CD4-positive, alpha-beta T cell treated with Interleukin-4 for 1 hour (primary cell): ENCODE measurements at places on chromosomes 4 and X.

- DNase-seq, result no peak
Measured at GRCh38 chr4:82017680-82018079, 356.1 kb downstream of the HNRNPD start.

- no peak for DNase-seq
Measured at GRCh38 chr4:147899512-147899911, 167.6 kb downstream of the ARHGAP10 start.

GRCh38 chr4:125650557-125650956, 335.8 kb downstream of the FAT4 start:
- no peak for DNase-seq

GRCh38 chr4:46793036-46793435, 116.0 kb downstream of the COX7B2 start:
- no peak for DNase-seq

DNA sequence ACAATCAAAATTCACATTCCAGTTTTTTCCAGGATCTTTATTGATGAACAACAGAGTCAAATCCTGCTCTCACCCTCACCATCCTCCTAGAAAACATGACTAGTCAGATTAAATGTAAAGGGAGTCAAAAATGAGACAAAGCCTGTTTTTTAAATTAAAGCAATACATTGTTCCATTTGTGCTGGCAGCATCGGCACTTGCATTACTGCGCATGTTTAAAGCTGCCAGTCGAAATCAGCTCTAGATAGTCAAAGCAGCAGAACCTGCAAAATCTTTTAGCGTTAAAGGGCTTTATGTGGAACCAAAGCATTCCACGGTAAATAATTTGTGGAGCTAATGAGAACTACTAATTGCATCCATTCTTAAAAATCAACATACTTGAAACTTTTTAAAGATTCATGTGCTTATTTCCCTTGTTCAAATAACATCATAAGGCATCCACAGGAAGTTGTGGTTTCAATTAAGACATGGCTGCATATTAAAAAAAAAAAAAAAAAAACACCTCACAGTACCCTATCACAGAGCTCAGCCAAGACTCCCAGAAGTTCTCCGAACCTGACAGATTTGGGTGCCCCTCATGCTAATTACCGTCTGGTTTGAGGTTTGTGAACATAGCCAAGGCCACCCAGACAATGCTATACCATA, 82.2 kb downstream of the SH3KBP1 start:
- DNase-seq, result peak; percentile 50

DNA sequence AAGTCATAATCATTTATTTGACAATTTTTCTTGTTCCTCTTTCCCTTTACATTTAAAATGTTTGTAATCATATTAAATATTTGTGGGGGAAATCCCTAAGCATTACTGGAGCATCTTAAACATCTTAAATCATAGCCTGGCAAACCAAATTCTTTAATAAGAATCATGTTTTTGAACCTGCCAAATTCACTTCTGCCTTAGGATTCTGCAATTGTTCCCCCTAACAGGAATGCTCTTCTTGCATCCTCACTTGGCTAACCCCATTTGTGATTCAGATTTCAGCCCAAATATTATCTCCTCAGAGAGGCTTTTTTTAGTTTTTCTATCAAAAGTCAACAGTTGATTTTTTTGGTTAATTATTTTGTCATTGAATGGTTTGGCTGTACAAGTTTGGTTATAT, 241.1 kb downstream of the MAPK10 start:
- DNase-seq, result no peak

- DNase-seq, result no peak
Measured at GRCh38 chr4:120557372-120557771, 365.2 kb downstream of the PRDM5 start.

GRCh38 chr4:72094059-72094797, 62.4 kb downstream of the NPFFR2 start:
- no peak for DNase-seq

DNA sequence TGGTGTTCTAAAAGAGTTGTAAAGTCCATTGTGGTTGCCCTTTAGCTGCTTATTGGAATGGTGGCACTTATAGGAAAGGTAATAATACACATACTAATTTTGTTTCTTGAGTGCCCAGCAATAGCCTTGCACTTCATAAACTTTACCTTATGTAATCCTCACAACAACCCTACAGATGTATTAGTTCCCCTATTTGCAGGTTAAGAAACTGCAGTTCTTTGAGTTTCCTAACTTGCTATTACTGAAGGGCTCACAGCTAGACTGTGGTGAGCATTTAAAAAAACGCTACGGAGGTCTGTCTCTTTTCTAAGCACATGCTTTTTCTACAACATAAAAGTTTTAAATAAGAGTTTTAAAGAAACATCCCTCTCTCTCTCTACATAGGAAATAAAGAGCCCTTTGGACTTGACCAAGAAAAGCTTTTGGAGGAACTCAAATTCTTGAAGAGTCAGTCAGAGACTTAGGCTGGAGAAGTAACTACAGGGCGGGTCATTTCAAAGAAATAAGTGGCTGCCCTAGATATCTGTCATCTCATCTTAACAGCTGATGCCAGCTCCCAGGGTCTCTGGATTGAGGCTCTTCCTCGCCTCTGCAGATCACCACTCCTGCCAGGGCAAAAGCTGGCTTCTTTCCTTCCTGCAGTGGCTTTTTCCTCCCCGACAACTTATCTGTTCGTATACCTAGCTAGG, 42.0 kb upstream of the FBXW7 start:
- no peak for DNase-seq

DNA sequence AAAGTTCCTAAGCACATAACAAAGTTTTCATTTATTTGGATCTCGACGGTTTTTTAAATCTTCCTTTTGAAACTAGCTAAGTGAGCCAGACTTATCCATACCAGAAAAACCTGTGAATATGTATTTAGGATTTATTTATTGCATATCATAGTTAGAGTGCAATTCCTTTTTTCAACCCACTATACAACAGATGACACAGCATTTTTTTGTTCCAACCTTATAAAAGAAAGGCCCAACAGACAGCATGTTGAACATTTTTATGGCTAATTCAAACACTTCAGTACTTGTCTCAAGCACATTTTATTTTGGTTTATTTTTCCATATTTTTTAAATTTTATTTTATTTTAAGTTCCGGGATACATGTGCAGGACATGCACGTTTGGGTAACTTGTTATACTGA, 15.1 kb upstream of the RNF128 start:
- no peak for DNase-seq

DNA sequence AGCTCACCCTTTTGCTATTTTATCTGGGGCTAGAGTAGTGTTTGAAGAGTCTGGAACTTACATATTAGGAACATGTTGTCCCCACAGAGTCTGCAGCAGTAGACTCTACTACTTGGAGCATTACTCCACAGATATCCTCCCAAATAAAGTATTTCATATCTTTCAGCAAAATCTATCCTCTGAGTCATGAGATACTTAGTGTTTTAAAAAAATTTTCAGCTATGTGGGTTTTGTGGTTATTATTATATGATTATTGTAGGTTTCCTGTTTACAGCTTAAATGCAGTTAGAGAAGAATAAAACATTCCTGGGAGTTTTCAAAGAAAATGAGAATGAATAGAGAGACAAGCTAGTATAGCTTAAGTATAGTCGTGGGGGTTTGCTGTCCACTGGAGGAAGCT, 30.9 kb downstream of the PAGE2 start:
- DNase-seq, result no peak

DNA sequence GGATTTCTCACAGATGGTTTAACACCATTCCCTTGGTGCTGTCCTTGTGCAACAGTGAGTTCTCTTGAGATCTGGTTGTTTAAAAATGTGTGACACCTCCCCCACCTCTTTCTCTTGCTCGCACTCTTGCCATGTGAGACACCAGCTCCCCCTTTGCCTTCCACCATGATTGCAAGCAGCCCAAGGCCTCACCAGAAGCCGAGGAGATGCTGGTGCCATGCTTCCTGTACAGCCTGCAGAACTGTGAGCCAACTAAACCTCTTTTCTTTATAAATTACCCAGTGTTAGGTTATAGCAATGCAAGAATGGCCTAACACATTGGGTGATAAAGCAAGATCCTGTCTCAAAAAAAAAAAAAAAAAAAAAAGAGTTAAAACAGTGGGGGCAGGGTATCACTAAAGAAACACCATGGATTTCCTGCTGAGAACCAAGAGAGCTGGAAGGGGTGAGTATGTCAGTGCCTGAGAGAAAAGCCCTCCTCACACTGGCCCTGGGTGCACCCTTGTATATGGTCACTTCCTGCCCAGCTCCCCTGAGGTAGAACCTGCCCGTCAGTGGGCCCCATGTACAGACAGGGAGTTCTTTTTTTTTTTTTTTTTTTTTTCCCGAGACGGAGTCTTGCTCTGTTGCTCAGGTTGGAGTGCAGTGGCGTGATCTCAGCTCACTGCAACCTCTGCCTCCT, 46.4 kb downstream of the APOO start:
- DNase-seq, result no peak

DNA sequence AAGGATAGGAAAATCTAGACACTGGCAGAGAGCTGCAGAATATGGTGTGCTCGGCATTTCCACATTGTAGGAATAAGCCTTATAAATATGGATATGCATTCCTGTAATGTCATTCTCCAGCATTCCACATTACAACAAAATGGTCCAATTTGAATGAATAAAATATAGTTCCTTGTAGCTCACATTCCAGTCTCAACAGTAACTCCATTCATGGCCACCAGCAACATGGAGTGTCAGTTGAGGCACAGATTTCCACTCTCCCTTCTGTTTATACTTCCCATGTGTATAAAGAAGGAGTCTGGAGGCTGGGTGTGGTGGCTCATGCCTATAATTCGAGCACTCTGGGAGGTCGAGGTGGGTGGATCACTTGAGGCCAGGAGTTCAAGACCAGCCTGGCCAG, 84.5 kb downstream of the AASDH start:
- no peak for DNase-seq
